ENCODE measurements at places on chromosomes 11 and 22.

- DNase-seq: no peak
These were observed 10.1 kb downstream of the MMP12 start for GRCh38 chr11:102864724-102865123.

- DNase-seq: no peak
These were observed 137.6 kb downstream of the MAML2 start for GRCh38 chr11:96205460-96205809.

DNA sequence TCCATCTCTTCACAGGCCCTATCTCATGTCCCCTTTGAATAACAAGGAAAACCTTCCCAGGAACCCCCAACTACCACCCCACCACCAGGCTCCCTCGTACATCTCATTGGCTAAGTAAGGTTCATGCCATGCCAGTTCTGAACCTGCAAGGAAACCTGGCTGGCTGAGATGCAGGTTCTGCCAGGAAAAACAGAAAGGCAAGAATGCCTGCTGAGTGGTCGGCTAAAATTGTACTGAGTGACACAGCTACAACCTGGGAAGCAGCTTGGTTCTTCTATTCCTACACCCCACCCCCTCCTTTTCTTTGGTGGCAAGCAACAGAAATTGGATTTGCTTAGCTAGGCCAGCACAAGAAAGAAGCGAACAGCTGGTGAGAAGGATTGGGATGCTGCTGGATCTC is 36.1 kb upstream of the TSPAN18 start:
- no peak for DNase-seq

- DNase-seq: no peak
These were observed 85.3 kb upstream of the HORMAD2 start for GRCh38 chr22:29994943-29995342.

GRCh38 chr11:16795146-16795545 is 56.7 kb downstream of the C11orf58 start:
- no peak for DNase-seq

- no peak for DNase-seq
These were observed 74.7 kb upstream of the DRD2 start for GRCh38 chr11:113549611-113550578.

DNA sequence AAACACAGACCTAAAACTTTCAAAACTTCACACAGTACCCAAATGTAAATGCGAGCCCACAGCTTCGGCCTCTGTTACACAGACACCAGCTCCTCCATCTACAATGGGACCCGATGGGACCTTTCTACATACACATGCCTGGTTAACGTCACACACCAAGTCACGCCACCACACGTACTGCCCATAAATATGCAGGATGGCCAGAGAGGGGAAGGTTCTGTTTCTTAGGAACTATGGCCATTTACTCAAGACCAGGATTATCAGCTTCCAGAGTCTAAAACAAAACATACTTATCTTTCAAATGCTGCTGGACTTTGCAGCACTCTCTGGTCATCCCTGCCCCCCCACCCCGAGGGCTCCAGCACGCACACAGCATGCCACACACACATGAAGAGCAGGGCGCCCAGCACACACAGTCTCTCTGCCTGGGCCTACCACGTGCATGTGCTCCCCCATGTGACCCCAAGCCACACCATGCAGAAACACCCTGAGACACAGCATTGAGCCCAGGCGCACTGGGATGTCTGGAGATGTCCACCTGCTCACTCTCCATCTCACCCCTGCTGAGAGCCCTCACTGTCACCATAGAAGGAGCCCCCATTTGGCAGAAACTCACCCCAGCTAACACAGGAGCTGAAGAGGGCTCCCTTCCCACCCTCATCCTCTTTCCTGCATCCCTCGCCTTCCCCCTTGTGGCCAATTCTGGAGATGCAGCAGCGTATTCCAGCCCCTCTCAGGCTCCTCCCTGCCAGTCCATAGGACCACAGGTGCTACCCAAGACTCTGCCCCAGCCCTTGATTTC is 61.8 kb downstream of the SLC22A12 start:
- peak; percentile 73 for DNase-seq

DNA sequence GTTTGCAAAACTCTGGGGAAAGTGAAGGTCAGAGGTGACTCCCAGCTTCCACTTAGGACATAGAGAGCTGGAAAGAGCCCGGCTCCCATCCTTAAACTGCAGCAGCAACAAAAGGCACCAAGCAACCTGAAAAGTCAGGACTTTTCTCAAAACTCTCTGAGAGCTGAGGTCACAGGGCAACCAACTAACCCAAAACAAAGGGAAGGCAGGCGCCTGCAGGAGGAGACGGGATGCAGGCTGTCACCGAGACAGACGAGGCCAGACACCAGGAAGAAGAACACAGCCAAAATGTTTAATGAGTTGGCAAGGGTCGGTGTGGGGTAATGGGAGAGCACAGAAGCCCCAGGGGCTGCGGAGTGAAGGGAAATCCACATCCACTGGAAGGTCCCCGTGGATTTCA is 19.9 kb downstream of the ASCL2 start:
- no peak for DNase-seq

DNA sequence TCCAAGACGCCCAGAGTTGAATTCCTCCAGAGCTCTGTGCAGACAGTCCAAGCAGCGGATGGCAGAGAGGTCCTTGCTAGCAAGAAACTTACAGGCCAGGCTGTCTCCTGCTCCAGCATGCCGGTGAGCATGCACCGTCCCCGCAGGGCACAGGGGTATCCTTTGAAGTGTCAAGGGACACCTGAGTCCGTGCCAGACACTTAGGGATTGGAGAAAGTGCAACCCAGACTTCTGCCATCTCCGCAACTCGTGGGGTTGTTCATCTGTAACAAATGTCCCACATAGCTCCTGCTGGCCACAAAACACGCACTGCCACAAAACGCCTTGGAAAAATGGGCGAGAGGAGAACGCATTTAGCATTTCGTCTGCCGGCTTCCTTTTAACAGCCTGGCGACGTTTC is 13.3 kb downstream of the TSPO start:
- no peak for DNase-seq

- DNase-seq: no peak
These were observed 13.1 kb upstream of the TCF20 start for GRCh38 chr22:42283278-42284201.

GRCh38 chr11:112511911-112512310 is 251.3 kb upstream of the PLET1 start:
- peak; percentile 37 for DNase-seq

DNA sequence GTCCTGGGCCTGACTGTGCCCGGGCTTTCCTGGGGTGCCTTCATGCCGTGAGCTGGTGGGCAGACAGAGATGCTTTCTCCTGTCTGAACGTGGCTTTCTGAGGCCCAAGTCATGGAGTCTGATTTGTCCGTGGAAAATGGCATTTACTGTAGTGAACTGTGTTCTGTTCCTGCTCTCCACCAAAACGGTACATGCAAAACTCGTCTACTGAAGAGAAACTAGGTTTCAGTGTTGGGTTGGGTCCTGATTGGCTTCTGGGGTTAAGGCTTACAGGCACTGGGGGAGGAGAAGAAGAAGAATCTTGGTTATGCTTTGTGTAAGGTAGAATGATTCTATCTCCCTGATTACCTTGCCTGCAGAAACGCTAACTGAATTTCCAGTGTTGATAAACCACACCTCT is 541.7 kb downstream of the NTM start:
- DNase-seq: no peak

DNA sequence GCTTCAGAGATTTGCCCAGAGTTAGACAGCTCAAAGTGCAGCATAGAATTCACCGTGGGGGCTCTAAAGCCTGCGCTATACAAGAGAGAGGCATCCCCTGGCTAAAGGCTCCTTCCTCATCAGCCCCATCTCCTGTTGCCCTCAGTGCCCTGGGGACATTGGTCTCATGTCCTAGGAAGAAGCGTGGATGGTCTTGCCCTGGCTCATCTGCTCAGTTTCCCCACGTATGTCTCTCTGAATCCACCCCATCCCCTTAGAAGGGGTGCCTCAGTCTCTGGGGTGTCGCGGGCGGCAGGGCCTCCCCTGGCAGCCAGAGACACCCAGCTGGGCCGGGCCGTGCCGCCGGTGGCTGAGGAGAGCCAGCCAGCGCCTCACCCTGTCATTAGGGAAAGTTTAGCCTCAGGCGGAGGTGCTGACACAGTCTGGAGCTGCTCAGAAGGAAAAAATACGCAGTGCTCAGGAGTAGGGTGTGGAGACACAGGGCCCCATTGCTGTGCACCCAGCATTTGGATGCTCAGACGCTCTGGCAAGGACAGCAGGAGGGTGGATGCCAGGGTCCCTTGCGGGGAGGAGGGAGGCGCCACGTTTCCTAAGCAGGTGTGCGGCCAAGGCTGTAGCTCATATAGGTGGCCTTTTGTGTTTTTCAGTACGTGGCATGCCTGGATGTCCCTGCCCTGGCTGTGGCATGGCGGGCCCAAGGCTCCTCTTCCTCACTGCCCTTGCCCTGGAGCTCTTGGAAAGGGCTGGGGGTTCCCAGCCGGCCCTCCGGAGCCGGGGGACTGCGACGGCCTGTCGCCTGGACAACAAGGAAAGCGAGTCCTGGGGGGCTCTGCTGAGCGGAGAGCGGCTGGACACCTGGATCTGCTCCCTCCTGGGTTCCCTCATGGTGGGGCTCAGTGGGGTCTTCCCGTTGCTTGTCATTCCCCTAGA is 1.3 kb downstream of the SLC39A13 start:
- DNase-seq: no peak

DNA sequence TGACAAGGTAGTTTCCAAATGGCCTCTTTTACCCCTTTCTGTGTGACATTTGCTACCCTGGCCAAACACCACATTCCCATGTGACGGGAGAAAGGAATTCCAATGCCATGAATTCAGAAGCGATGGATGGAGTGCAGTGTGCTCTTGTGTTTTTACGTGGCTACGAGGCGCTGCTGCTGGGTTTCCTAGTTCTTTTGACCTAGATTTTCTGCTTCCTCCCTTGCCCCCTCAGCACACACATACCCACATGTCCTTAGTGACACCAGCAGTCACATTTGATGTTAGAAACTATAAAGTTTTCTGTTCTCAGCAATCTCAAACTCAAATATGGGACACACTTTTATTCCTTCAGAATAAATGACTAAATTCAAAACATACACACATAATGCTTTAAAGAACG is 7.8 kb upstream of the TMA7B start:
- no peak for DNase-seq

DNA sequence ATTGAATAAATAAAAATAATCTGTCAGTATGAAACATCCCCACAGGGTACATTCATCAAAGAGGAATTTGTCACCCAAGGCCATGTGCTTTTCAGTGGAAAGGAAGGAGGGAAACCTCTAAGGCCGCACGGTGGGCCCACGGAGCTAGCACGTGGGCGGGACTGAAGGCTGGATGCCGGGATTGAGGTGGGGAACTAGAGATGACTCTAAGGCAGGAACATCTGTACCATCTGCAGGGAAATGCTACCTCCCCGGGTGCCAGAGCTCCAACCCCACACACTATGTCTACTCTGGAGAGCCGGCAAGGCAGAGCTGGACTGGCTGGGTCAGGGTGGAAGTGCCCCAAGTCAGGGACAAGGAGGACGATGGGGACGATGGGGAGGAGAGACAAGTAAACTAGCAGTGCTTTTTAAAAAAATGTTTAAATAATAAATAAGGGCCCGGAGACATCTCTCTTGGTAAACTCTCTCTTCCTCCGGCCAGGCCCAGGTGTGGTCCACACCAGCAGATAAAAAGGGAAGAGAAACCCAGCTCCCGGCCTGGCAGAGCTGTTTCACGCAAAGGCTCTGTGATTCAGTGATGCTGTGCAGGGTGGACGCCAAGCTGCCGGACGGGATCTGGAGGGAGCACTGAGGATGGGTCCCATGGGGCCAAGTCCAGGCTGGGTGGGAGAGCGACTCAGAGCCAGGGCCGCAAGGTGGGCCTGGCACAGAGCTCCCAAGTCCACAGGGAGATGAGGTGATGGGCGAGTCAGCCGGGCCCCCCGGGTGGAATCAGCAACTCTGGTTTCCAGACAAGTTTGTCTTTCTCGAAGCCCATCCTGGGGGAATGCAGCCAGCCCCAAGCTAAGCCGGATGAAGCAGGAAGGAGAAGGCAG is 5.8 kb downstream of the LIF start:
- DNase-seq: no peak

DNA sequence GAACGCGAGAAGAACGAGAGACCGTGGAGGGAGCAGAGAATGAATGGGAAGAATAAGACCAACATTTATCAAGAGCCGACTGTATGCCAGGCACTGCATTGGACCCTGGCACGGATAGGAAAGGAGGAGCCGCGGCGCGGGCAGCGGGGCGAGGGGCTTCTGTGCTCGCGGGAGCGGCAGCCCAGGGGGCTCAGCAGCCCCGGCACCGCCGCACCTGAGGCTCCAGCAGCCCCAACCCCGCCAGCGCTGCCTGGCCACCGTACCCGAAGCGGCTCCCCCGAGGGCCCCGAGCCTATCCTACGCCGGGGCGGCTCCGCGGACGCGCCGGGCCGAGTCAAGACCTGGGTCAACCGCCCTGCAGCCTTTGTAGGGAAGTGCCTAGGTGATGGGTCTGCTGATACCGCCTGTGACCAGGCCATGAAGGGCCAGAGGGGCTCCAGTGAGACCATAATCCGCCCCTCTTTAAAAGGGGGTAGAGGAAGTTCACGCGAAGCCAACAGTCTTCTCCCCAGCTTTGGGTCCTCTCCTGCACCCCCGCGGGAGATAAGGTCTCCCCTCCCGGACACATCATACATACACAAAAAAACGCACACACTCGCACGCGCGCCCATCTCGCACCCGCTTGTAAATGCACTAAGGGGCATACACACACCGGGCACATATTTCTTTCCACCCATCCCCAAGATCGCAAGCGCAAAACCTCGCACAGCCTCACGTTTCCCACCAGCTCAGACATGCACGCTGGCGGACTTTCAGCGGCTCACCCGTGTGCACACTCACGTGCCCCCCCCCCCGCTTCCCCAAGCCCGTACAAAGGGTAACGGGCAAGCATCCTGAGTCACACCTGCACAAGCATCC is 935 bp upstream of the RTN4RL2 start:
- no peak for DNase-seq

GRCh38 chr11:12640355-12640754 is 33.9 kb upstream of the TEAD1 start:
- no peak for DNase-seq

DNA sequence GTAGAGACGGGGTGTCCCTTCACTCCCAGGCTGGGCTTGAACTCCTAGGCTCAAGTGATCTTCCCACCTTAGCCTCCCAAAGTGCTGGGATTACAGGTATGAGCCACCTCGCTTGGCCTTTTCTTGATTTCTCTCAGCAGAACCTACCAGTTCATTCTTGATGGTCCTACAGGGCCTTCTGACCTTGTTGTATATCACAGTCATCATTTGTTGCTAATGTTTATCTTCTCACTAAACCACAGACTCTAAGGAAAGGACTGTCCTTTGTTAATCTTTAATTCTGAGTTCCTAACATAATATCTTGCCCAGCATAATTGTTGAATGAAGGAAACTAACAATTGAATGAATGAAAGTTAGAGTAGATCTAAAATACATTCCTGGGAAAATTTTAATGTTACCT is 22.0 kb upstream of the ZC3H12C start:
- DNase-seq: no peak

GRCh38 chr22:19810381-19811201 is 44.1 kb downstream of the GNB1L start:
- DNase-seq: no peak

GRCh38 chr22:32336771-32337424 is 20.8 kb upstream of the RFPL3 start:
- no peak for DNase-seq

DNA sequence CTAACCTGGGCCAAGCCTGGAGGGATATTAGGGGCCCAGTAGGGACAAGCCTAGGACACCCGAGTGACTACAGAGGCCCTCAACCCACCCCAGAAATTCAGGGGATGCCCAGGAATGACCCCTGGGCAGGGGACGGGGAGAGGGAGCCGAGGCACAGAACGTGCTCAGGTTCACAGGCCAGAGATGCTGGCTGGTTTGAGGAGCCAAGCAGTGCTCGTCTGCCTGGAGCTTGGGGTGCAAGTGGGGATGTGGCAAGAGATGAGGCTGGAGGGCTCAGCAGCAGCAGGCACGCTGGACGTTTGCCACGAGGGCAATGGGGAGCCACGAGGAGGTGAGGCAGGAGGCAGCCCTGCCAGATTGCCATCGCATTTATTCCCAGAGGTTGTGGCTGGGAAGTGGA is 34.0 kb upstream of the EMID1 start:
- no peak for DNase-seq

Data from NCI-H2171 (cell line).